ENCODE measurements at places on chromosomes 1 and 21.

DNA sequence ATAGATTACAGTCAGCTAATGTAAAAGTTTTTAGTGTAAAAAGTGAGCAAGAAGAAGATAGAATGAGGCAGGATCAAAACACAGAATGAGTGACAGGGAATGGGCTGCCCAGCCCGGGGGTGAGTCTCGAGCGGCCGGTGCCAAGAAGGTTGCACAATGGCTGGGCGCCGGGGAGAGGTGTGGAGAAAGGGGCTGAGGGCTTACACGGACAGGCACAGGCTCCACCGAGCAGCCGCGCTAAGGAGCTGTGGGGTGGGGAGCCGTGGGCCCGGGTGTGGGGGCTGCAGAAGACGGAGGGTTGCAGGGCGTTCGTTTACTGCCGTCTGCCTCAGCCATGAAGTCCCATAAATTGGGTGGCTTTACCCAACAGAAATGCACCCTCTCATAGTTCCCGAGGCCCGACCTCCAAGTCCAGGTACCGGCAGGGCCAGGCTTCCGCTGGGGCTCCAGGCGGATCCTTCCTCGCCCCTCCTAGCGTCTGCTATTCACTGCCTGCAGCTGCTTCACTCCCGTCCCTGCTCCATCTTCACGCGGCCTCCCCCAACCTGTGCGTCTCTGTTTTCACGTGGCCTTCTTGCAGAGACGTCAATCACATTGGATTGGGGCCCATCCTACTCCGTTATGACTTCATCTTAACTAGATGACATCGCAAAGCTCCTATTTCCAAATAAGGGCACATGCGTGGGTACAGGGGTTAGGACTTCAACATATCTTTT is 277.2 kb downstream of the CAMTA1 start:
- DNase-seq, result no peak

DNA sequence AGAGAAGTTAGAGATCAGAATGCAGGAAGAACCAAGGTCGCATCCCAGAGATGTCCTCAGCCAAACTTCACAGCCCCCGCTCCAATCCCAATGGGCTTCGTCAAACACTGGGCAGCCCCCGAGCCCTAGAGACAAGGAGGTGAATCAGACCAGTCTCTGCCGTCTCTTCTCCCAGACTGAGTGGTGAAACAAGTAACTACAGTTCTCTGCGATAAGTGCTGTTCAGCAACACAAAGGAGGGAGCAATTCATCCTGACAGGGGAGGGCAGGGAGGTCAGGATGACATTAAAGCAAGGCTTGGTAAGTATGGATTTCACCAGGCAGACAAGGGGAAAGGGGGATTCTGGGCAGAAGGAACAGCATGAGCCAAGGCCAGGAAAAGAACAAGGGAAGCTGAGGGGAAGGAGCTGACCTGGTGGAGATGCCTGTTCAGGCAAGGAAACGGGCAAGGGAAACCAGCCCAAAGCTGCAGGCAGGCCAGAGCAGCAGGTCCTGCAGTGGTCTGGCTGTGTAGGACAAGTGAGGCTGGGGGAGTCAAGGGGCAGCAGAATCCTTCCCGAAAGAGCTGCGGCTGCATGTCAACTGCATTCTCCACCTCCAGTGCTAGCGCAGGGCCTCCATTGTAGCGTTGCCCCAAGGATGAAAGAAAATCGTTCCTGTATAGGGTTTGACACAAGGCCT is 13.6 kb upstream of the ERI3 start:
- DNase-seq, result no peak

GRCh38 chr21:45056917-45057560 is 17.3 kb upstream of the ADARB1 start:
- no peak for DNase-seq

- DNase-seq, result no peak
These were observed 47.8 kb downstream of the SKI start for GRCh38 chr1:2275796-2276536.

GRCh38 chr1:41151846-41152245 is 90.3 kb downstream of the SCMH1 start:
- no peak for DNase-seq

DNA sequence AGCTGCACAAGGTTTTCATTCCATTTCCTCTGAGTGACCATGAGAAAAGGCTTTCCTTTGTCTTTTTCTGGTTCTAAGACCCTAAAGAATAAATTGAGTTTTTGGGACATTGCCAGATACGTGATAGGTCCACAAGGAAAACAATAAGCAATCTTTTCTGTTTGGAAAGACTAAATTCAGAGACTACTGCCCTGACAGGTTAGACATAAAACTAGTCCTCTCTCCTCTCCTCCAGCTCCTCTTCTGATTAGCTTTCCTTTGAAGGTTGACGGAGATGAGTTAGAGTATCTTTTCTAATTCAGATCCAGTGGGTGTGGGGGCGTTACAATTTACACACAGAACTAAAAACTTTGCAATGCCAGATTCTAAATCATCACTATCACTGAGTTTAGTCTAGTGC is 57.8 kb upstream of the C1orf53 start:
- no peak for DNase-seq

- no peak for DNase-seq
These were observed 1415.9 kb downstream of the PLA2G4A start for GRCh38 chr1:188244681-188245080.

- no peak for DNase-seq
These were observed 150.8 kb downstream of the CAMTA1 start for GRCh38 chr1:6935911-6936690.

DNA sequence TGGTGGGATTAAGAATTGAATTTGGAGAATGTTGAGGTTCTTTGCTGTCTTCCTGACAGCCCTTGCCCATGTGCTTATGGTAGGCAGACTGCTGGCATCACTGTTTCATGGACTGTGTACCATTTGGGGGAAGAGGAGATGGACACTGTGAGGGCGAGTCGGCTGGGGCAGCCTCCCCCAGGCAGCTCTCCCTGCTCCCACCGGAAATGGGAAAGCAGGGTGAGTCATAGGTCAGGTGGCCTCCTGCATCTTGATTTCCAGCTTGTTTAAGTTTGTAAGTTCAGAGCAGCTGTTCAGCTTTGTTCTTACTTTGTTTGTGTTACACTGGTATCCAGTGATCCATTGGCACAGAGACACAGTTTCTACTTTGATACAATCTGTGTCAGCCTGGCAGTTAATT is 87.2 kb upstream of the CNIH3 start:
- DNase-seq, result no peak
